ENCODE measurements at places on chromosomes 5 and 9.

- H3K4me1 ChIP-seq: peaks cover 33% of the 10 kb centered on the region
- H3K27me3 ChIP-seq: peaks cover 4% of the 10 kb centered on the region
- H3K27ac ChIP-seq: peak overlapping the region; percentile 98
- DNase-seq: no peak
- peak overlapping the region; percentile 89 for H3K4me3 ChIP-seq
- H3K36me3 ChIP-seq: peaks cover 3% of the 10 kb centered on the region
Observed at GRCh38 chr9:89178830-89179539, 367 bp upstream of the SHC3 start.

DNA sequence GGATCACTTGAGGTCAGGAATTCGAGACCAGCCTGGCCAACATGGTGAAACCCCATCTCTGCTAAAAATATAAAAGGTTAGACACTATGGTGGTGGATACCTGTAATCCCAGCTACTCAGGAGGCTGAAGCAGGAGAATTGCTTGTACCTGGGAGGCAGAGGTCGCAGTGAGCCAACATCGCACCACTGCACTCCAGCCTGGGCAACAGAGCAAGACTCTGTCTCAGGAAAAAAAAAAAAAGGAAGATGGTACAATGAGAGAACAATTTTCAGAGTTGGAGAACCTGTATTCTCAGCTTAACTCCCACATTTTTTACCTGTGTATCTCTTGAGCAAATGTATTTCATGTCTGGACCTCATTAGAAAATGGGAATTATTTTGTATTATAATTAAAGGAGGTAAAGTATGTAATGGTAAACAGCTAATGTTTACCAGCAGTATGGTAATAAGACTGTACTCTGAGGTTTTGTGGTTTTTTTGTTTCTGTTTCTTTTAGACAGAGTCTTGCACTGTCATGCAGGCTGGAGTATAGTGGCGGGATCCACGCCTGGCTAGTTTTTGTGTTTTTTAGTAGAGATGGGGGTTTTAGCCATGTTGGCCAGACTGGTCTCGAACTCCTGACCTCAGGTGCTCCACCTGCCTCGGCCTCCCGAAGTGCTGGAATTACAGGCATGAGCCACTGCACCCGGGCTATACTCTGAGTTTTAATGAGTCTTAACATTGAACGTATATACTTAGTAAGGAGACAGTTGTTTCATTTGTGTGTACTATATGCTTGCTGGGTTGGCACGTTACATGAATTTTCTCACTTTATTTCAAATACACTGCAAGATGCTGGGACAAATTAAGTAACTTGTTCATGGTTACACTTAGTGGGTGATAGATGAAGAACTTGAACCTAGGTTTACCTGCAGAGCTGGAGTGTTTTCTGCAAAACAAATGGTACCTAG, 16.2 kb downstream of the UHRF2 start:
- peaks cover 4% of the 10 kb centered on the region for H3K36me3 ChIP-seq
- H3K4me3 ChIP-seq: no peak overlapping the region
- peaks cover 2% of the 10 kb centered on the region for H3K27me3 ChIP-seq
- H3K27ac ChIP-seq: no peak overlapping the region

DNA sequence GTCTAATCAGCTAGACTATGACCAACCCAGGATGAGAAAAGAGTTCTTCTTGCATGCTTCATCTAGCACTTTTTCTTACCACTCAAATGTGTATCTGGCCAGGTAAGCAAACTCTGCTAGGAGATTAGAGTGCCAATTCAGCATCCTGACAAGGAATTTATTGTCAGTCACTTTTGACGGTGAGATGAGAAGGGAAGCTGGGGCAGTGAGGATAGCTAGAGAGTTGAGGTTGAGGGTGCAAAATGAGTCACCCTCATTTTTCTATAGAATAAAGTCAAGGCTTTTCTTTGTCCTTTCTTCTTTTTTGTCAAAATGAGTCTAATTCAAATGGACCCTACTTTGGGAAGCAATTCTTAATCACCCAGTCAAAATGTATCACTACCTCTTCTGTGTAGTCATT, 74.6 kb upstream of the PLPP1 start:
- H3K27me3 ChIP-seq: peaks cover 3% of the 10 kb centered on the region
- DNase-seq: no peak
- no peaks in the 10 kb centered on the region for H3K4me1 ChIP-seq
- H3K27ac ChIP-seq: no peak overlapping the region
- H3K36me3 ChIP-seq: peaks cover 7% of the 10 kb centered on the region

DNA sequence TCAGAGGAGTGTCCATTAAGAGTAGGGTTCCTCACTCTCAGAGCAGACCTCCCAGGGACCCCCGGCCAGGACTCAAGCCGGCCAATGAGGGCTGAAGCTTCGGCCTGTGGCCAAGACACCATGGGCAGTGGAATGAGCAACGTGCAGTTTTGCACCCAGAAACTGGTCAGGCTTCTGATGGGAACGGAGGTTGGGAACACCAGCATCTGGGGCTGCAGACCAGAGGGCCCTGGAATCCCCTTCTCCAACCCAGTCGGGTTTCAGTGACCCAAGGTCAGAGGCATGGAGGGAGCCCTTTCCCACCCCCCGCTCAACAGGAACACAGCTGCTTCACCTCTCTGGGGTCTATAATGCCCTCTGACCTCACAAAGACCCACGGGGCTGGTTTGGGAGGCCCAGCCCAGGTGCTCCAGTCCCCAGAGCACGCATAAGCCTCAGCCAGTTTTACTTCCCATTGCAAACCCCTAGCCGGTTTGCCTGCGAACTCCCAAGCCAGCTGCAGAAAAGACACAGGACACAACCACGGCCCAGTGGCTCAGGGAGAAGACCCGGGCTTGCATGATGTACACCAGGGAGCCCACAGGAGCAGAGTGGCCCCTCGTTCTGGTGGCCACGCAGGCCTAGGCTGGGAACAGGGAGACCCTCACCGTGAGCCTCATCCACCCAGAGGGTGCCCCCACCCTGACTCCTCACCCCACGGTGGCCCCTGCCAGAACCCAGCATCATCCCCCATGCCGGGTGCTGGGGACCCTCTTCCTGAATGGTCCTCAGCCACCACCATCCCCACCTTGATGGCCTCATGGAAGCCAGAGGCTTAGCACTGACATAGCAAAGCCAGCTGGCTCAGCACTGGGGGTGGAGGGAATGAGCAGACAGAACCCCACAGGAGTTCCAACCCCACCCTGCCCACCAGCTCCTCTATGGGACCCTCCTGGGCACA, 30.6 kb downstream of the VAV2 start:
- DNase-seq: no peak
- H3K36me3 ChIP-seq: peaks cover 5% of the 10 kb centered on the region

DNA sequence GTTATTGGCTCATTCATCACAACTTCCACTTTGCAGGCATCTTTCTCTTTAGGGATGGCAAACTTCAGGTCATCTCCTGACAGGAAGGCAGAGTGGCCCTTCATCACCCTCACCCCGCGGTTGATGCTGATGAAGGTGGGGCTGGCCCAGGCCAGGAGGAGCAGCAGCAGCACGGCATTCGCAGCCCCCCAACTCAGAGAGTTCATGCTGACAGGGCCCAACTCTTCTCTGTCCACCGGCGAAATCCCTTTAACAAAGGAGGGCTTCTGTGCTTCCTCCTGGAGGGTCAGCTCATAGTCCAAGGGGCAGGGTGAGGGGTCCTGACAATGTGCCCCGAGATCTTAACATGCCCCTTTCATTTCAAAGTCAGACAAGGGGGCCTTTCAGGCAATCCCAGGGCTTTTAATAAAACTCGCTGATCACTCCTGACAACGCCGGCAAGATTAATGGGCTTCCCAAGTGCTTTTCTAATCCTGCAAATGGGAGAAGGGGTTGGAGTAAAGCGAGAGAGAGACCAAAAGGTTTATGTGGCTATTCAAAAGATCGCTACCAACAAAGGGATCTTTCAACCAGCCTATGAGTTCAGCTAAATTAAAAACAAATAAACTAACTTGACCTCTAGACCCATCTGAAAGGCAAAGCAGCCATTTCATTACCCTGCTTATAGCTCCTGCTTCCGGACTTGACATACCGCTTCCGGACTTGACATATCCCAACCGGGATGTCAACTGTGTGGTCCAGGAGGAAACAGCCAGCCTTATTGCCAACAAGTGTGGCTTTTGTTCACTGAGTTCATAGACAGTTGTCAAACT, 41.2 kb downstream of the FREM1 start:
- no peak overlapping the region for H3K4me3 ChIP-seq
- no peak overlapping the region for H3K27ac ChIP-seq
- no peaks in the 10 kb centered on the region for H3K4me1 ChIP-seq
- peaks cover 1% of the 10 kb centered on the region for H3K27me3 ChIP-seq

DNA sequence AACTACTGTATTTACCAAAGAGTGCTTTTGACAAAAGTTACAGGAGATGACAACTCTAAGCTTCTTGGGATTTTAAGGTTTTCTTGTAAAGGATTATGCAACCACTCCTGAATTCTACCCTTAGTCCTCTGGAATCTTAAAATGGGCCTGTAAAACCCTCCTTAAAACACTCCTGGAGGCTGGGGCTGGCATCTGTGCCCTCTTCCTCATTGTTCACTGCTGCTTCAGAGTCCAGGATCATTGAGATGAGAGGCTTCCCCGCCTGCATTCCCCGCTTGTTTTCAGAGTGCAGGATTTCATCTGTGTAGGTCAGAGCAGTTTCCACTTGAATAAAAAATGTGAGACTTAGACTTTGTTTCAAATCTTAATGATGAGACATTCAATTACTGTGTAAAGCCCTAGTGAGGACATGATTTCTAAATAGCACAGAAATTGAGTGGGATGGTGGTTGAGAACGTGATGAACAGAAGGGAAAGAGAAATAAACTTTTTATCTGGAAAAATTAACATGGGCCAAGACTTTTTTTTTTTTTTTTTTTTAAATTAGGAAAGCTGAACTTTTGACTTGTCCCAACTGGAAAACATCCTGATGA, 40.4 kb downstream of the PCSK5 start:
- H3K27ac ChIP-seq: no peak overlapping the region
- H3K4me3 ChIP-seq: no peak overlapping the region
- peaks cover 9% of the 10 kb centered on the region for H3K4me1 ChIP-seq
- DNase-seq: no peak

GRCh38 chr5:173229966-173230689, 4.9 kb downstream of the NKX2-5 start:
- DNase-seq: no peak
- no peaks in the 10 kb centered on the region for H3K36me3 ChIP-seq
- H3K4me1 ChIP-seq: peaks cover 16% of the 10 kb centered on the region
- no peak overlapping the region for H3K27ac ChIP-seq
- H3K4me3 ChIP-seq: no peak overlapping the region

- no peaks in the 10 kb centered on the region for H3K36me3 ChIP-seq
- no peak within 1 kb of the TSS for H3K27ac ChIP-seq
- H3K27me3 ChIP-seq: no peaks in the 10 kb centered on the region
- DNase-seq: peak; percentile 53
- peak within 1 kb of the TSS; percentile 90 for H3K4me3 ChIP-seq
Observed at GRCh38 chr5:161847941-161848391, at the start of gene GABRA1. Gene GABRA1 (plus strand): TSS chr5:161848120. CDS start chr5:161850811, 2,691 bp downstream.

- H3K27ac ChIP-seq: no peak overlapping the region
- no peak overlapping the region for H3K4me3 ChIP-seq
- no peaks in the 10 kb centered on the region for H3K4me1 ChIP-seq
- no peaks in the 10 kb centered on the region for H3K27me3 ChIP-seq
Observed at GRCh38 chr9:120730654-120731514, 16.6 kb upstream of the MEGF9 start.

DNA sequence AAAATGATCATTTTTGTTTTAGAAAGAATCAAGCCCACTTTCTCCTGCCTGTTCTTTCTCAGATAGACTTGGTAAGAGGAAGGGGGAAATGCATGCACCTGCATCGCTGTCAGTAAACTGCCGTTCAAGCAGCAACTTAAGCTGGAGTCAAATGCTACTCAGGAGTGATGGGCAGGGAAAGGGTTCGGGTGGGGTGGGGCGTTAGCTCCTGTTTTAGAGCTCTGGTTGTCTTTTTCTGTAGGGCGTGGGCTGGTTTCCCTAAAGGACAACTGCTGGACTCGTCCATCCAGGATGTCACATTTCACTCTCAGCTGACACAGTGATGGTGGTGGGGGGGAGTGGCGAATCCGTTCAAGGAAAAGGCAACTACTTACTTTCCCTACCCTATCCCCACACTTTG, 75.0 kb downstream of the NDFIP1 start:
- no peak for DNase-seq
- H3K36me3 ChIP-seq: no peaks in the 10 kb centered on the region
- peaks cover 7% of the 10 kb centered on the region for H3K4me1 ChIP-seq
- no peak overlapping the region for H3K27ac ChIP-seq

DNA sequence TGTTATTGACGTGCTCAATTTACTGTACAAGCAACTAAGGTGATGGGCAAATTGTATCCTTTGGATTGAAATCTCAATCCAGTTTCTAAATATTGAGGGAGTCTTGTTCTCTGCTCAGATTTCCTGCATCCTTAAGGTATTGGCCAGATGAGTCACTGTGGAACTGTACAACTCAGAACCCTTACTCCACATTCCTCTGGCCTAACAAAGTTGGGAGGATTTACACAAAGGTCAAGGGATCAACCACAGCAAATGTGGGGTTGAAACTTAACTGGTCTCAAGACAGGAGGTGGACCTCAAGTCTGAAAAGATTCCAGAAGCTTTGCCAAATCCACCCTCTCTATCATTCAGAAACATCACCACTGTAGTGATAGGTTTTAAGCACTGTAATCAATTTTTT, 81.5 kb upstream of the AGXT2 start:
- H3K27me3 ChIP-seq: no peaks in the 10 kb centered on the region
- H3K4me3 ChIP-seq: no peak overlapping the region
- no peak for DNase-seq
- no peak overlapping the region for H3K27ac ChIP-seq
- H3K4me1 ChIP-seq: no peaks in the 10 kb centered on the region
- no peaks in the 10 kb centered on the region for H3K36me3 ChIP-seq

DNA sequence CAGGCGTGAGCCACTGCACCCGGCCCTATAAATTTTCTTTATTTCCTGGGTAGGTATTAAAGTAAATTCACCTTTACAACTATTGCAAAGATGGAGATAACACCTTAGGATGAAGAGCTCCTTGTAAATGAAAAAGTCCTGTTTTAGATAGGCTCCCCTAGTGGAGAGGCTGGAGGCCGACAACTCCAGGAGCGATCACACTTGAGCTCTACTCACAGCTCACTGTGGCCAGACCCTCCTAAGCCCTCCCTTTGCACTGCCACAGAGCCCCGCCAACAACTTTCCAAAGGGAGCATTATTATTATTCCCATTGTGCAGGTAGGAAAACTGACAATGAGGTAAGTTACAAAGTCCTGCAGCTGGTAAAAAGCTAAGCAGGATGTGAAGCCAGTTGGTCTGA, 139.1 kb upstream of the ERCC6L2 start:
- H3K27ac ChIP-seq: no peak overlapping the region
- DNase-seq: peak; percentile 20

GRCh38 chr9:69943148-69943806, 100.4 kb upstream of the MAMDC2 start:
- no peak overlapping the region for H3K27ac ChIP-seq
- no peak for DNase-seq
- H3K4me1 ChIP-seq: no peaks in the 10 kb centered on the region
- no peaks in the 10 kb centered on the region for H3K27me3 ChIP-seq
- no peak overlapping the region for H3K4me3 ChIP-seq

- H3K27ac ChIP-seq: no peak overlapping the region
- peaks cover 3% of the 10 kb centered on the region for H3K27me3 ChIP-seq
- H3K36me3 ChIP-seq: no peaks in the 10 kb centered on the region
- DNase-seq: no peak
Observed at GRCh38 chr5:131277875-131278740, 14.3 kb downstream of the CDC42SE2 start.

- H3K27ac ChIP-seq: no peak overlapping the region
- DNase-seq: no peak
- H3K27me3 ChIP-seq: no peaks in the 10 kb centered on the region
- no peak overlapping the region for H3K4me3 ChIP-seq
- H3K4me1 ChIP-seq: peaks cover 26% of the 10 kb centered on the region
Observed at GRCh38 chr5:93358176-93358575, 222.8 kb downstream of the NR2F1-AS1 start.
